Thyroid gland (tissue), 4 donors: ENCODE measurements at places on chromosomes 7 and 10. TPM values are rescaled to one million over a fixed set of nuclear protein-coding genes. Genes with fewer than 3 reads are reported as not detected.

Gene CTAGE4
- total RNA-seq = 17.2 TPM

Gene UPK3B
- 10.8 TPM for total RNA-seq

Gene MYOZ1
- 2.0 TPM for total RNA-seq

Gene LEP
- not detected for total RNA-seq

Gene MRPS17
- 11.2 TPM for total RNA-seq

Gene CLRN3
- not detected for total RNA-seq

Gene SH2D4B
- total RNA-seq = 1.6 TPM

Gene VWDE
- 8.6 TPM for total RNA-seq

- H3K4me3 ChIP-seq = no peak overlapping the region
- no peak overlapping the region for H3K27ac ChIP-seq
- H3K27me3 ChIP-seq = no peaks in the 10 kb centered on the region
- H3K4me1 ChIP-seq = peaks cover 16% of the 10 kb centered on the region
- no peaks in the 10 kb centered on the region for H3K36me3 ChIP-seq
- no peak for DNase-seq
Measured at GRCh38 chr7:151648429-151648828, 128.7 kb upstream of the RHEB start.

DNA sequence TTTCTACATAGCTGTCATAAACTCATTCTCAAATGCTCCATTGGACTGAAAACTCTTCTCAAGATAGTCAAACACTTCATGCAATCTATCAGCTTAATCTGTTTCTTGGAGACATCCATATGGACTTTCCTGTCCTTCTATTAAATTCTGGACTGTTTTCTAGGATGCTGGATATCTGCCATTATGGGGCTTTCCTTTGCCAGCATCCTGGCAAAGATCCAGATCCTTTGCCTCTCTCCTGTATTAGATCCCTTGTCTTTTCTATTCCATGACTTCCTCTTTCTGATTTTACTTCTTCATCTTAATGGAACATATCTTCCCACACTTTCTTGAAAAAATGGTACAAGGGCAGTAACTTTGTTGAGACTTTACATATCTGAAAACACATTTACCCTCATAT, 35.9 kb upstream of the SKAP2 start:
- H3K36me3 ChIP-seq = no peaks in the 10 kb centered on the region
- no peak overlapping the region for H3K4me3 ChIP-seq
- DNase-seq = no peak
- H3K27ac ChIP-seq = no peak overlapping the region

- no peak overlapping the region for H3K4me3 ChIP-seq
- no peaks in the 10 kb centered on the region for H3K27me3 ChIP-seq
- DNase-seq = no peak
- no peaks in the 10 kb centered on the region for H3K36me3 ChIP-seq
- peaks cover 33% of the 10 kb centered on the region for H3K4me1 ChIP-seq
Measured at GRCh38 chr10:78467496-78468106, 433.9 kb downstream of the RPS24 start.

DNA sequence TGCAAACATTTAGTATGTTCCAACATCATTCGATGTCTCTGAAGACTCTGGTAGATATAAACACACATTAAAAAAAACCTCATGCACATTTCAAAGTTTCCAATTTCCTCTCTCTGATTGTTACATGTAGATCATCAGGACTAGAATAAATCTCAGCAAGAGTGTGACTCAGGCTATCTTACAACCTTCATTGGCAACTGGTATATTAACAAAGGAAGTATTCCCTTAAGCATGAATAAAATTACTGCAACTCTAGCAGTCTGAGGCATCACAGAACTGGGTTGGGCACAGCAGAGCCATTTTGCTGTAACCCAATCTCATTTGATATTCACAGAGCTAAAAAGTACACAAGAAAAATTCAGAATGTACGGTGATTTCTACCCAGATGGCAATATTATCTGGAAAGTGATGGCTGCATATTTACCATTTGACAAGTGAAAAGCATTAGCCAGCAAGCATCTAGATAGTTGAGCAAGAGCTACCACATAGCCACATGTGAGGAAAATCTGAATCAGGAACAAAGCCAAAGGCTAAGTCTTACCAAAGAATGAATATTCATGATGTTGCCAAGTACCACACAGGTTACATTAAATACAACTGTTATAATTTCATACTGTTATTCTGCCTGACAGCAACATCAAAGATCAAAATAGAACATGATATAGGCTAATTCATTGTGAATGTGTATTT, 232.2 kb downstream of the CRPPA start:
- no peaks in the 10 kb centered on the region for H3K4me1 ChIP-seq
- no peak overlapping the region for H3K27ac ChIP-seq
- H3K27me3 ChIP-seq = no peaks in the 10 kb centered on the region
- no peak overlapping the region for H3K4me3 ChIP-seq

DNA sequence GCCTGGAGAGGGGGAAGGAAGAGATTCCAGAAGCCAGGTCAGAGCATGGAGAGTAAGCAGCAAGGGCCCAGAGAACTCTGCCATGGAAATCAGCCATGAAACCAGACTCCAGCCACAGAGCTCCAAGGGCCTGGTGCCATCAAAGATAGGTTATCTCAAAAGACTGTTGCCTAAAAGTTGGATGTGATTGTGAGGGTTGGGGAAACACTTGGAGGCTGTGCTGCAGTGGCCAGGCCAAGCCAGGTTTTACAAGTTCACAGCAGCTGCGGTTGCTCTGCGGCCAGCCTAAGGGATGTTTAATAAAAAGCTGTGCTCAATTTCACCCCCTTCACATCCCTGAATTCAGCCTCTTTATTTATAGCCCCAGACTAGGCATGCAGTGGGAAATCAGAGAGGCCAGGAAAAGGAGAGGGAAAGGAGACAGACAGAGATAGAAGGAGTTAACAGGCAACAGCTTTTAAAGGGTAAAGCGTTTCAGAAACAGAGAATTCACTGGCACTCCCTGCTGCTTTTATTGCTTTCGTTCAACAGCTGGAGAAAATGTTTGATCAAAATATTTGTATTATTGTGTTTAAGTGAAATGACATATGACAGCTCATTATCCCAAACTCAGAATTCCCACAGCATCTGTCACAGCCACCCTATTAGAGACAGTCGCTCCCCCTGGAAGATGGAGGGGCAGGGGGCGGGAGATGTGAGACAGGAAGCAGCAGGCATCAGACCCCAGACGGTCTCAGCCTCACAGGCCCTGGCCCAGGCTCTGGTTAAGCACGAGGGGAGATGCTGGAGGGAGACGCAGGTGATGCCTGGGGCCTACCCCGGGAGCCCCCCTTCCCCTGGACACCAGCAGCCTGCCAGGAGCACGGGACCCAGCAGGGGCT, 140.1 kb downstream of the GLI3 start:
- no peaks in the 10 kb centered on the region for H3K27me3 ChIP-seq
- H3K4me1 ChIP-seq = peaks cover 29% of the 10 kb centered on the region
- H3K36me3 ChIP-seq = no peaks in the 10 kb centered on the region
- H3K27ac ChIP-seq = no peak overlapping the region

DNA sequence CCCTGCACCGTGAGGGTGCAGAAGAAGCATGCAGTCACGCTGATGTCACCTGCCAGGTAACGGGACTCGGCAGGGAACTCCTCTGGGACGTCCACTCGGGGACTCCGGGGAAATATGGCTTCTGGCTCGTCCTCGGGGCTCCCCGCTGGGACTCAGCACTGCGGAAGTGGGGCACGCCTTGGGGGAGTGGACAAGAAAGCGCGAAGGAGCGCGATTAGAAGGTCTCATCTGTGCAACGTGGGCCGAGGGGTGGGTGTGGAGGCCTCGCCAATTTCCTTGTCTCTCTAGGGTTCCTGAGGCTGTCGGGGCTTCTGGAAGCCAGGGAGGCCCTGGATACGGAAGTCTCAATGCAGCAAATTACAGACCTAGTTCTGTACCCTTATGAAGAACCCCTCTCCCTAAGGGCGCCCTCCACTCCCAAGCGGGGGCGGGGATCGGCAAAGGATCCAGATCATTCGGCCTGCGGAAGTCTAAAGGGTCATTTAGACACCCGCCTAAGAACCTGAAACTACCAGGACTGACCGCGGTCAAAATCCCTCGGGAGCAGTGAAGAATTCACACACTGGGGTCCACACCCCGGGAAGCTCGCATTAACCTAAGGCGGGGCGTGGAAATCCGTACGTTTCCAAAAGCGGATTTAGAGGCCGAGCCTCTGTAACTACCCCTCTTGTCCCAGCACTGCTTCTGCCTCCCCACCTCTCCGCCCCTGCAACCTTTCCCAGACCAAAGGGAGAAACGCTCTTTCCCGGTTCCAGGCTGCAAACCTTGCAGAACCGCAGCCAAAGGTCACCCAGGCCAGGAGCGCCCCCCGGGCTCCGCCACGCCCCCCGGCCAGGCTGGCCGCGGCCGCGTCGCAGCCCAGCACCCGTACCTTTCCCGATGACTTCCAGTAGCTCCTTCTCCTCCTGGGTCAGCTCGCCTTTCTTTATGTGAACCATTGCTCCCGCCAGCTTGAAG, 640 bp downstream of the ANKMY2 start:
- H3K27ac ChIP-seq = peak overlapping the region; percentile 77
- peak overlapping the region; percentile 97 for H3K4me3 ChIP-seq
- H3K36me3 ChIP-seq = no peaks in the 10 kb centered on the region
- H3K4me1 ChIP-seq = peaks cover 34% of the 10 kb centered on the region
- H3K27me3 ChIP-seq = no peaks in the 10 kb centered on the region
- DNase-seq = peak; percentile 58

DNA sequence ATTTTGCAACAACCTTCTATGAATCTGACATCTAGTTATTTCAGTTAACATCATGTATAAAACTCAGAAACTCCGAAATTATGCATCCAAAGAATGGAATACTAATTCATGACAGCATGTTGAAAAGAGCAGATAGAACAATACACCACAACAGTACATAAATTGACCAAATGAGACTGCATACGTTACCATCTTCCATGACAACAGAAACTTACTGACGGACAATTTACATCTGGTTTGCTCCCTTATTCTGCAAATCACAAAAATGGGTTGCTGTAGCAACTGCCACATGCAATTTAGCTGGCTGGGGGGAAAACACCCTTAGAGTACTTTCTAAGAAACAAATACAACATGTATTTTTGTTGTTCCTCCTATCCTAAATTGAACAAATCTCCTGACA, 14.3 kb downstream of the LRRN3 start:
- H3K36me3 ChIP-seq = no peaks in the 10 kb centered on the region
- H3K27ac ChIP-seq = no peak overlapping the region
- DNase-seq = no peak
- peaks cover 5% of the 10 kb centered on the region for H3K4me1 ChIP-seq

DNA sequence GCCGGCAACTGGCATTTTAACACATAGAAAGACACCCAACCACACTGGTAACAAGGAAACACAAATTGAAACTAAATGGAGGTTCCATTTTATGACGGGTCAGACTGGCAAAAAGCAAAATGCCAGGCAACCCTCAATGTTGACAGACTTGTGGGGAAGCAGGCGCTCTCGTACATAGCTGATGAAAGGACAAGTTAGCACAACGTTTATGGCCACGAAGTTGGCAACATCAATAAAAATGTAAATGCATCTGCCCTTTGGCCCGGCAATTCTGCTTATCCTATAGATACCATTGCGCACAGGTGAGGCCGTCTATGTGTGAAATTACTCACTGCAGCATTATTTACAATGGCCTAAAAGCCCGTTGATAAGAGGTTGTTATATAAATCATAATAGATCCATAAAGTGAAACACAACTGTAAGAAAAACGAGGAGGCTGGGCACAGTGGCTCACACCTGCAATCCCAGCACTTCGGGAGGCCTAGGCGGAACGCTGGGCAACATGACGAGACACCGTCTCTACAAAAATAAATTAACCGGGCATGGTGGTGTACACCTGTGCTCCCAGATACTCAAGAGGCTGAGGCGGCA, 39.8 kb downstream of the FOXL3 start:
- no peak overlapping the region for H3K27ac ChIP-seq
- no peaks in the 10 kb centered on the region for H3K36me3 ChIP-seq
- peaks cover 18% of the 10 kb centered on the region for H3K4me1 ChIP-seq
- H3K4me3 ChIP-seq = no peak overlapping the region
- no peak for DNase-seq

GRCh38 chr10:178723-179122, 43.5 kb downstream of the ZMYND11 start:
- no peaks in the 10 kb centered on the region for H3K4me1 ChIP-seq
- no peaks in the 10 kb centered on the region for H3K27me3 ChIP-seq
- H3K36me3 ChIP-seq = no peaks in the 10 kb centered on the region
- no peak for DNase-seq
- no peak overlapping the region for H3K4me3 ChIP-seq

DNA sequence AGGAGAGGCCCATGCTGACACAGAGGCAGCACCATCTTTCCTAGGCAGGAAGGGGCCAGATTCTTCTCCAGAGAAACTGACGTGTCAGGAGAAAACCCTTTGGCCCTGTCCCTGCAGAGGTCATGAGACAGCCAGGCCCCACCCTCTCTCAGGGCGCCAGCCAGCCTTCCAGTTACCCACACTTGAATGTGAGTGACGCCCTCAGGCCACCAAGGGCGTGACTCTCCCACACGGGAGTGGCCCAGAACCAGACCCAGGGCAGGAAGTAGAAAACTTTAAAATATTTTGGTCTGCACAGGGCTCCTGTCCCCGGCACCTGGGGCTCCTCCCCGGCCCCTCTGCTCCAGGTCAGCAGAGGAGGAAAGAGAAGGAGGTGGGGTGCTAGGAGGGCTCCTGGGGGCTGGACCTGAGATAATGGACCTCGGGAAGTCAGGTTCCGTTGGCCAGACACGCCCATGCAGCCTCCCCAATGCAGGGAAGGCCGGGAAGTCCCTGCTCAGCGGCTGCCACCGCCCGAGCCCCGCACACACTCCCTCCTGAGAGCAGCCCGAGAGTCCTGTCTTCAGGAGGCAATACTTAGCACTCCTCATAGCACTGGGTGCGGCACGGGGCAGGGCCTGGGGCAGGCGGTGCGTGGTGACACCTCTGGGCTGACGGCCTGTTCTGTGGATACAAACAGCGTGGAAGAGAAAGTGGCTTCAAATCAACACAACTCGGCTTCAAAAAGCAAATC, 67.0 kb upstream of the CFAP46 start:
- no peaks in the 10 kb centered on the region for H3K36me3 ChIP-seq
- peak; percentile 76 for DNase-seq
- no peak overlapping the region for H3K27ac ChIP-seq
- H3K27me3 ChIP-seq = no peaks in the 10 kb centered on the region
- no peaks in the 10 kb centered on the region for H3K4me1 ChIP-seq

GRCh38 chr7:37592366-37592765, 91.2 kb upstream of the GPR141 start:
- H3K36me3 ChIP-seq = no peaks in the 10 kb centered on the region
- no peaks in the 10 kb centered on the region for H3K27me3 ChIP-seq
- H3K27ac ChIP-seq = no peak overlapping the region
- H3K4me1 ChIP-seq = peaks cover 6% of the 10 kb centered on the region
- H3K4me3 ChIP-seq = no peak overlapping the region
- no peak for DNase-seq

DNA sequence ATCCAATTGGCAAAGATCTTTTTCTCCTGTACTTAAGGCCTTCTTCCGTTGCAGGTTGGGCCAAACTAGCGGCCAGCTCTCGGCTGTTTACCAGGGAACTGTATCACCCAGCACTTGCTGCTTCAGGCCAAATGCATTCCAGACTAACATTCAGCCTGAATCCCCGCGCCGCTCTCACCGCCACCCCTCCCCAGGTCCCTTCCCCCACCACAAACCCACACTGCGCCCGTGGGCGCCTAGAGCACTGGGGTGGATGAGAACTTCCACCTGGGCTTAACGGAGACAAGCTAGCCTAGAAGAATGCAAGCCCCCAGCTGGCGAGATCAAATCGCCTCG, 676 bp downstream of the TCAF1 start:
- peak overlapping the region; percentile 92 for H3K27ac ChIP-seq
- no peaks in the 10 kb centered on the region for H3K27me3 ChIP-seq
- peak; percentile 63 for DNase-seq
- H3K4me1 ChIP-seq = peaks cover 30% of the 10 kb centered on the region
- H3K4me3 ChIP-seq = peak overlapping the region; percentile 71

GRCh38 chr7:500521-501420, 18.9 kb downstream of the PDGFA start:
- H3K27ac ChIP-seq = no peak overlapping the region
- peaks cover 16% of the 10 kb centered on the region for H3K36me3 ChIP-seq
- no peaks in the 10 kb centered on the region for H3K27me3 ChIP-seq
- H3K4me3 ChIP-seq = no peak overlapping the region
- no peaks in the 10 kb centered on the region for H3K4me1 ChIP-seq
- no peak for DNase-seq
